ENCODE measurements at places on chromosomes 1 and 21.

DNA sequence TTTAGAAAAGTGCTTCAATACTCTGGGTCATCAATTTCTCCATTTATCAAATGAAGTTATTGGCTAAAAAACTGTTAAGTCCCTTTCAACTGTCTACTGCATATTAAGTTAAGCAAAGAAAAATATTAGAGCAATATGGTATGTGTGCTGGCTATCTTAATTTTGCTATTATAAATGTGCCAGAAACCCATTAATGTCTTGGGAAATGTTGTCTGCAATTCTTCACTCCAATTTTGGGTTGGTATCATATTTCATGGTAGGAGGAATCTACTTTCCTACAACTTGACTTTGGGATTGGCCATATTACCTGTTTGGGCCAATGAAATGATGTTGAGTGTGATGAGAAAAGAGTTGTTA is 1063.9 kb downstream of the PLA2G4A start:
- DNase-seq = no peak

DNA sequence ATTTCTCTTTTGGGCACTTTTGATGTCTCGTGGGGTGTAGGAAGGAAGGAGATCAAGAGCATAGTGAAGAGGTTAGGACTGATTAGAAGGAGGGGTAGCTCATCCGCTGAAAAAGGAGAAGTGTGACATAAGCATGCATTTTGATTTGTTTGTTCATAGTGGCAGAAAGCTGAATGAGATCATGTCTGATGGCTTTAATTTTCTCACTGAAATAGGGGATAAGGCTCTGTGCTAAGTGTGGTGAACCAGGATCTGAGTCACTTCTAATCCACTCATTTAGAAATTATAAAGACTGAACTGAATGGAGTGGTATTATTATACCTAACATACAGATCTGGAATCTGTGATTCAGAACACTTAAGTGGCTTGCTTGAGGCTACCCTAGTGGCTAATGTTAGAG is 344.5 kb downstream of the PDE4B start:
- DNase-seq = peak; percentile 0

DNA sequence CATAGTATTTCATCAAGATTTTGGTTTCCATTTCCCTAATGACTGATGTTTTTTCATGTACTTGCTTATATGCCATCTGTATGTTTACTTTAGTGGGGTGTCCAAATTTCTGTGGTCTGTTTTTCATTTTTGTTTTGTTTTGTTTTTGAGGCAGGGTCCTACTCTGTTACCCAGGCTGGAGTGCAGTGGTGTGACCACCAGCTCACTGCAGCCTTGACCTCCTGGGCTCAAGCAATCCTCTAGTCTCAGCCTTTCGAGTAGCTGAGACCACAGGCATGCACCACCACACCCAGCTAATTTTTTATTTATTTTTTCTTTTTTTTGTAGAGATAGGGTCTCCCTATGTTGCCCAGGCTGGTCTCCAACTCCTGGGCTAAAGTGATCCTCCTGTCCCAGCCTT is 378.0 kb upstream of the VAMP3 start:
- no peak for DNase-seq

DNA sequence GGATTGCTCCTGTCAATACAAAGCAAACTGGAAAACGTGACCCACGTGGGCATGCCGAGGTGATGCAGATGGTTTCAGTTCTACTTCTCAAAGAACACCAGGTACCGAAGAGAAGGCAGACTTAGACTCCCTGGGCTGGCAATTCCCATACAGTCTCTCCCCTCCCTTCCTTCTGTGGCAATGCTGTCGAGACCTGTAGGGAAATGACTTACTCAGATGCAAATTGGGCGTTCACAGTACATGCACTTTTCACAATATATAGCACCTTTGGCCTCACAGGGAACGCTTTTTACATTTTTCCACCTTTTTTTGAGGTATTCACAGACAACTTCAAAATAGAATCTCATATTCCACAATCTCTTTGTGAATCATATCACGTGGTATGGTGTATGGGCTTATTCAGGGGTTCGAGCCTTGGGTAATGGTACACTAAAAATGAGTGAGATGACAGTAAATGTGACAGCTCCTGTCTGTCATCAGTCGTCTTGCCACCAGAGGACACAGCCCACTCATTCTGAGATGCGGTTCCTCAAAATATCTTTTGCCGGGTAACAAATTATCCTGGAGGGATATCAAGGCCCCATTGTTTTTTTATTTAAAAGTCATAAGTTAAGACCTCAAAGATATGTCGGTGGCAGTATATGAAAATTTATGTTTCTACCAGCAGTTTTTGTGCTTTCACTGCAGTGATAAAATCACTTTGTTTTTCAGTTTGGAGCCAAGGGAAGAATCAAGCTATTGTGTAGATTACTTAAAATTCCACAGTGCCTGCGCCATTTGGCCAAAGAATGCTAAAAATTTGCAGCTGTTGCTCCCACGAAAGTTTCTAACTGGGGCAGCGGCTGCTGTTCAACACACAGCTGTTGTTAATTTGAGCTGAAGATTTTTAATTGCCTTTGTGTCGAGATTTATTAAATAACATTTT is 168.4 kb downstream of the ZZZ3 start:
- DNase-seq = peak; percentile 70

GRCh38 chr1:6694121-6694713 is 7.4 kb downstream of the DNAJC11 start:
- DNase-seq = no peak

DNA sequence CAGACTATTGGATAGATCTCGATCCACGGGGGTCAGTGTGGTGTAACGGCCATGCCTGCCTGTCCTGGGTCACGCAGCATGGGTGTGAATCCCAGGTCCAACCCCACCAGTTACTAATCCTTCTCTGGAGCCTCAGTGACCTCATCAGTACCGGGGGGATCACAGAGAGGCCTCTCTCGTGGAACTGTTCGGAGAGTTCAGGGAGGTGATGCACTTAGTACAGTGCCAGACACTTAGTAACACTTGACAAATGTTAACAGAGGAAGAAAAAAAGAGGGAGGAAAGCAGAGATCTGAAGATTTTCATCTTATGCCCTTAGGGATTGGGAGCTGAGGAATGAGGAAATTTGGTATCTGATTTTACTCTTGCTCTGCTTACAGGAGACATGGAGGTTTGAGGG is 2.9 kb downstream of the ABCA4 start:
- no peak for DNase-seq

- DNase-seq = no peak
Observed at GRCh38 chr21:40833184-40833583, 13.8 kb downstream of the DSCAM start.

GRCh38 chr1:156848461-156849150 is 10.3 kb downstream of the INSRR start:
- DNase-seq = no peak

GRCh38 chr1:18913065-18913835 is 10.9 kb upstream of the ALDH4A1 start:
- no peak for DNase-seq

DNA sequence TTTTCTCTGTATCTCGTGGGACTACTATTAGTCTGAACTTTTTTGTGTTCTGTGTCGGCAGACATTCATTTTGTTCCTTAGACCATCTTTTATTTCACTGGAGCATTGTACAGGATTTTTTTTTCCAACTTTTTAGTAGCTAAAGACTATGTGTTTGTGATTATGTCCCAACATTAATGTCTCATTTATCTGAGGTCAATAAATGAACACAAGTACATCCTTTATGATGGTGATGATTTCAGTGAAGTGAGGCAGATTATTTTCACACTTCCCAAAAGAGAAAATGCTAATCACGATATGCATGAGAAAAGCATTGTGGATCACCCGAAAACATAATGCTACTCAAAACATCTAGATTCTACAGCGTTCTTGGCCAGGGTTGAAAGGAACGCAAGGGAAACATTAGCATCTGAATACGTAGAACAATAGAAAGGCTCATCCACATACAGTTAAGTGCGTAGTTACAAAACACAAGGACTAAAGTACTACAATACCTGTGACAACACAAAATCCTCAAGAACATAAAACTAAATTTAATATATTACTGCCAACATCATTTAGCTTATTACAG is 981.7 kb upstream of the NCAM2 start:
- DNase-seq = no peak

- no peak for DNase-seq
Observed at GRCh38 chr1:57218487-57219079, 205.3 kb downstream of the DAB1 start.

DNA sequence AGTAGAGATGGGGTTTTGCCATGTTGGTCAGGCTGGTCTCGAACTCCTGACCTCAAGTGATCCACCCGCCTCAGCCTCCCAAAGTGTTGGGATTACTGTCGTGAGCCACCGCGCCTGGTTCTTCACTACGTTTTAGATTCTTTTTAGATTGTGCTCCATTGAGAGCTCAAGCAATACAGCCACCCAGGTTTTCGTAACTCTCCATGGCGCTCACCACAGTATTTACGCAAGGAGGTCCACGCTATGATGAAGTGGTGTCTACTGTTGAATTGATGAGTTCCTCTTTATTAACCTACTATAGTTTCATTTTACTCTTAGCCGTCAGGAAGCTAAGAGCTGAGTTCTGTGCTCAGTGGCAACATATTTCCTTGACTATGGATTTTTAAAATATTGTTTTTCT is 1.8 kb upstream of the KIF1B start:
- no peak for DNase-seq

GRCh38 chr1:209176866-209177430 is 406.6 kb upstream of the CAMK1G start:
- DNase-seq = no peak

- DNase-seq = no peak
Observed at GRCh38 chr1:921011-921837, 2.5 kb upstream of the SAMD11 start.

GRCh38 chr1:219699870-219700269 is 87.0 kb upstream of the ZC3H11B start:
- no peak for DNase-seq

DNA sequence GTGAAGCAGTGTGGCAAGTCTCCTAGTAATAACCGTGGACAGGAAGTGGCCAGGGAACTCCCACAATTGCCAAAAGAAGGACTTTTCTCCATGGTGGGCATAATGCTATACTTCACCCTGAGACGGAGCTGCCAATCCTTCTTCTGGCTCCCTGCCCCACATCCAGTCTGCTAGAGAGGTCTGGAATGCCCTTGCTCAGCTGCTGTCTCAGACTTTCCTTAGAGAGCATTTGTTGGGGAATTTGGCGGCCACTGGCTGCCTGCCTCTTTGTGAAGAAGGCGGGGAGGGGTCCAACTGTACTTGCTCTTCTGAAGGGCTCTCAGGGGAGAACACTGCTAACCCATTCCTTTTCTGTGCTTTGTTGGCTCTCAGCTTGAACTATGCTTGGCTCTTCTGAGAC is 123.7 kb upstream of the EDN2 start:
- no peak for DNase-seq

- DNase-seq = no peak
Observed at GRCh38 chr1:231138236-231138635, 23.6 kb upstream of the TRIM67 start.

GRCh38 chr1:35222322-35223083 is 29.6 kb upstream of the SFPQ start:
- DNase-seq = peak; percentile 65

DNA sequence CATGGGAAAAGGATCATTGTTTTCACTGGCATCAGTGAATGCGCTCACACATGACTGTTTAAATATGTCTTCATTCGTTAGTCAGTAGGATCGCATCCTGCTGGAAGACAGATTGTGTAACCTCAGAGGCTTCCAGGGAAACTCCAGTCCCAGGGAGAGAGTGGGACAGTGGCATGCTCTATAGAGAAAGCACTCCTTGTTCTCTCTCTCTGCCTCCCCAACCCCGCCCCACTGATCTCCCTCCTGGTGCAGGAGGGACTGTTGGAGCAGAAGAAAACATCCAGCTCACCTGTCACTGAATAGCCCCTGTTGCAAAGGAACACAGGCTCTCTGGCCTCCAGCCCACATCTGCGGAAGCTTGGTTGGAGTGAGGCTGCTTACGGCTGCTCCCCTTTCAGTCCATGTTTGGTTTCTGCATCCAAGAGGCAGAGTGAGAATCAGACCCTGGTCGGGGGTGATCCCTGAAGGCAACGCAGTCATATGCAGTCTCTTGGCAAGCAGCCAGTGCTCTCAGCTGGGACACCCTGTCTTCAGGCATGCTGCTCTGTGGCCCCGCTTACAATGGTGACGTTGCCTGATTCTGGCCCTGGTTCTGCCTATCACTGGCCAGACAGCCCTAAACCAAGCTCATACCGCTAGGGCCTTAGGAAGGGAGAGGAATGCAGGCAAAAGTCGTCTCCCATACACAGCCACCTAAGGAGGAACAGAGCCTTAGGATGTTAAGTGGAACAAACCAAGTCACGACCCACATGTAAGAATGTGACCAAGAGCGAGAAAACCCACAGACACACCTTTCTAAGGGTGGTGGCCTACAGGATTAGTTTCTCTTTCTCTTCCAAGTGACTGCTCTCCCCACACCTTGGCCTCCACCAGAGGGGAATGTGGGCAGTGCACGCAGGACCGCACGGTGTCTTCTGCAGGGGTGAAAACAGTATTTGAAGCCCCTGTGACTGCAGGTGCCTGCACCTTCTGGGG is 39.7 kb downstream of the BACE2 start:
- DNase-seq = peak; percentile 62

DNA sequence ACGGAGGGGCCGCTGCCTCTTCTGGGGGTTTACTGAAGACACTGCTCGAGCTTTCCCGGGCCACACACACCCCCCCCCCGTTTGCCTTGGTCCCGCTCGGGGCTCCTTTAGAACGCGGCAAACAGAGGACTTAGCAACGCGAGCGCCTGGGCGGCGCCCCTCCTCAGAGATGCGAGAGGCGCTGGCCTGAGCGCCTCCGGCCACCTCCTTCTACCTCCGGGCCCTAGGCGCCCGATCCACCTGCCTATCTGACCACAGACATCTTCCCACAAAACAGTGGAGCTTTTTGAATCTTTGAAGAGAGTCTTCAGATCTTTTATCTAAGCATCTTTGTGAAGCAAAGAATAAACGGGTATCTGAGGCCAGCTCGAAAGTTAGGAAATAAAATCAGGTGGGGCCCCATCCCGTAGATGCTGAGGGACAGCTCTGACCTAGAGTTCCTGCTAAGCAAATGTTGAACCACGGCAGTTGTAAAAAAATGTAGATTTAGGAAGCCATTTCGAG is 436 bp upstream of the TTLL7 start:
- peak; percentile 4 for DNase-seq

GRCh38 chr1:92990828-92991227 is 29.6 kb upstream of the DIPK1A start:
- no peak for DNase-seq

- no peak for DNase-seq
Observed at GRCh38 chr1:231616667-231617066, 9.9 kb upstream of the DISC1 start.

DNA sequence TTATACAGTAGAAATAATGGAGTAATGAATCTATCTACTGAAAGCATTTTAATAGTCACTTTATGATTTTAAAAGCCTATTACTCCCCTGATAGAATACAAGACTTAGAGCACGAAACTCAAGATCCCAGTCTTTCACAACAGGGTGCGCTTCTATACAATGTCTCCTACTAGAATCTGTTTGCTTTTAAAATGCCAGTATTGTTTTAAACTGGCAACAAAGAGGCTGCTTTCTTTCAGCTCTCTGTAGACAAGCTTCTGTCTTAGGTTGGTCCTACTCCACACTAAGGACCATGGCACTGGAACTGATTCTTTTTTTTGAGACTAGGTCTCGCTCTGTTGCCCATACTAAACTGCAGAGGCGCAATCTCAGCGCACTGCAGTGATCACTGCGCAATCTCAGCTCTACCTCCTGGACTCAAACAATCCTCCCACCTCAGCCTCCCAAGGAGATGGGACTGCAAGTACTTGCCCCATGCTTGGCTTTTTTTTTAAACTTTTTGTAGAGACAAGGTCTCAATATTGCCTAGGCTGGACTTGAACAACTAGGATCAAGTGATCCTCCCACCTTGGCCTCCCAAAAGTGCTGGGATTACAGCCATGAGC is 4.8 kb downstream of the DCAF8 start:
- DNase-seq = no peak
